ENCODE measurements at places on chromosomes 4 and X.

DNA sequence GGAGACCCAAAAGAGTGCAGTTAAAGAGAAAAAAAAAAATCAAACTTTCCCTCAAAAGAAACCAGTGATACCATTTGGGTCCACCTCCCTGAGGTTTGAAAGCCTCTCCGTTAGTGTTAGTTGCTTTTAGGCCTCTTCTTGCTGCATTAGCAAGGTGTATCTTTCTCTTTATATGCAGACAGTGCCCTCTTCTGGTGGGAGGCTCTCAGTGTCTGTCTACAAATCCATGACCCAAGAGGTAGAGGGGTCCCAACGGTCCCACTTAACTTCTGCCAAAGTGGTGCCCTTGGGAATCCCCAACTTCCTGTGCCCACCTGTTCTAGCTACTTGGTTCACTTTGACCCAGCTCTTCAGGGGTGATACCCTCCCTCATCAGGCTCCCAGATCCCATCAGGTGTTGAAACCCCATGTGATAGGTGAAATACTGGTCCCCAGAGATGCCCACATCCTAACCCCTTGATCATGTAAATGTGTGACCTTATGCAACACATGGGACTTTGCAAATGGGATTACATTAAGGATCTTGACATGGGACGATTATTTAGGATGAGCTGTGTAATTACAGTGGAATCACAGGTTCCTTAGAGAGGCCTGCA is 63.7 kb upstream of the CD99 start:
- DNase-seq = peak; percentile 65

GRCh38 chrX:104522386-104522785 is 43.6 kb upstream of the IL1RAPL2 start:
- DNase-seq = no peak

DNA sequence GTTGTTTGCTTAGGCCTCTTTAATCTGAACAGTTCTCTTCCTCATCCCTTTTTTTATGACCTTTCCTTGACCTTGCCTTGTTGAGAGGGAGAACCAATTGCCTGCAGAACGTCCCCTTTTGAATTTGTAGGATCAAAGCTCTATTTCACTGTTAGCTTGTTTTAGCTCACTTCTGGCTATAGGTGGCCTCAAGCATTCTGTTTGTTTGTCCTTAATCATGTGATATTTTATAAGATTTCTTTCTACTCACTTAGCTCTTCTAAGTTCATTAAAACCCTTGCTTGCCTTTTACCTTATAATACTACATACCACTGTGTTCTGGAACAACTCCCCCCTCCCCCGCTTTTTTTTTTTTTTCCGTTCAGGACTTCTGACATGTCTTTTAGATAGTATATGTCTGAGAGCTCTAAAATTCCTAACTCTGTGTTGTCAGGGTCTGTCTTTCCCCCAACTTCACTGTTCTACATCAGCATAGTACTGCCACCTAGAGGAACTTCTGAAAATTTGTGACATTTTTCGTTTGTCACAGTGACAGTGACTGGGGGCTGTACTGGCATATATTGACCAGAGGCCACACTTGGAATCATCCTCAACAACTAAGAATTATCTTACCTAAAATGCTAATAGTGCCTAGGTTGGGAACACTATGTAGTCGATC is 128.5 kb downstream of the LARP7 start:
- peak; percentile 11 for DNase-seq

DNA sequence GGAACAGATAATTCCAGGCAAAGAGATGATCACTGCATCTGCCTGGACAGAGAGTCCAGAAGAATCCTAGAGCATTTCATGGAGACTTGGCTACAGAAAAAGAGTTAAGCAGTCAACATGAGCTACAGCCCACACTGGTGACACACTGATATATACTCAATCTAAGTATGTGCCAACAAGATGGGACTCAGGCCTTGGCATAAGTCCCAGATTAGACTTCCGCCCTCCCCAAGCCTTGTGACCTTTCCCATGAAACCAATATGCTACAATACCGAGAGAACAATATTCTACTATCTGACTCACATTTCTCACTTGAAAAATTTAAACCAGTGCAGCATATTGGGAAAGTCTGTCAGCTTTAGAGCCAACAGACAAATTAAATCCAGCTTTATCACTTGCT is 65.7 kb upstream of the SLITRK2 start:
- DNase-seq = peak; percentile 81

DNA sequence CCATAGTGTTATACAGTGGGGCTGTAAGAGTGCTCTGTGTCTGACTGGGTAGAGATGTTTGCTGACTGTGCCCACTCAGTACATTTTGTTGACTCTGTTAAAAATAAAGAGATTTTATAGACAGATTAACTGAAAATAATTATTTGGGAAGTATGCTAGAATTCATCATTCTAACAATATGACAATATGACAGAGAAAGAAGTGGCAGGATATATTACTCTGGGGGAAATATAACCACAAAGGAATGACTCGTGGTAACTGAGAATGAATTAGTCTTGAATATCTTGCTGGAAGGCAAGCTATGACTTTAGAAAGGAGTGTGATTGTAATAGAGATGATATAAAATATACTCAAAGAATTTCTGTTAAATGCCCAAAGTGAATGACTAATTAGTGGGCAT is 46.8 kb downstream of the TMEM165 start:
- DNase-seq = no peak

DNA sequence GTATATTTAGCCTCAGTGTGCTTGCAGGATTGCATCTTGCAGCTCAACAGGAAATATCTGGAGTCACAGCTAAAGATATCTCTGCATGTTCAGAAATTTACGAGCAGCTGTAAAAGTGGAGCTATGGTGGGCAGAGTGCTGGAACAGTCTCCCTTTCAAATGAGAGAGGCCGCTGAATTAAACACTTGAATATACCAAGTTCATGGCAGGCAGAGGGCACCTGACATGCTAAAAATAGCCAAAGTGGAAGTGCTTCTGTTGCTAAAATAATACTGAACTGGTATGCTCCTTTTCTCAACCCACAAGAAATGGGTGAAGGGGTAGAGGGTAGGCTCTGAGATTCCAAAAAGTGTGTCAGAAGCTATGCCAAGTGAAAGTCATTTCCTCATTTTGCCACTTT is 98.1 kb downstream of the MGST2 start:
- DNase-seq = no peak

- no peak for DNase-seq
These were observed 226.1 kb downstream of the QDPR start for GRCh38 chr4:17285747-17286146.

DNA sequence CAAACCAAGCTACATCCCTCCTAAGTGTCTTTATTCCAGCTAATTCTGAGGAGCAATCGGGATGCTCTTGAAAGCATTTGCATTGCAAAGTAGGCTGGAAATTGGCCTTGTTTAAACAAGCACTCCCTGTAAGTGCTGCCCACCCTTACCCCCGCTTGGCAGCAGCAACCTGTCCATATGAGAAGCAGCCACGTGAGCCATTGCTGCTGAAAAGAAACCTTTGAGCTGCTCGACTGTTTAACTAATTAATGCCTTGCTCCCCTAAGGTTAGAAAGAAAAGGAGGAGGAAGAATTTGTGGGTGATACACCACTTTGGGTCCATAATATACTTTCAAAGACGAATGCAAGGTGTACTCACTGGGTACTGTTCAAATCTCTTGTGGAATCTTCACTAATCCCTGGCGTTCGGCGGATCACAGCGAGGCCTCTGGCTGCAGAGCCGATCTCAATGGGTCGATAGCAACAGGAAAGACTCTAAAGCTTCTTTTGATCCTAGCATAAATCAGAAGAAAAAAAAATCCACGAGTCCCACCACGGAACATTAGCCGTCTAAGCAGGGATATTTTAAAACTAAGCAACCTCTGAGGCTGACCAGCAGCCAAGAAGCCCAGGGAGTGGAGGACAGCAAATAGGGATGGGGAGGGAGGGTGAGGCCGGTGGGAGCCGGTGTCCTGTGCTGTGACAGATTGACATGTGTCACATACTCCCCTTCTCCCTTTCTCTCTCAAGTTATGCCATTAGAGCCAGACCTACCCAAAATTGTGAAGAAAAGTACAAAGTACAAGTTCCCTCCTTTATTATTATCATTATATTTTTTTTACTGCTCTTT is 37.2 kb upstream of the MGST2 start:
- no peak for DNase-seq

GRCh38 chr4:149896432-149896831 is 80.8 kb upstream of the IQCM start:
- peak; percentile 62 for DNase-seq

- DNase-seq = no peak
These were observed 1511.1 kb downstream of the TECRL start for GRCh38 chr4:62898115-62898514.

- no peak for DNase-seq
These were observed 124.8 kb downstream of the ANTXR2 start for GRCh38 chr4:79948261-79948660.

GRCh38 chrX:153971450-153972367 is at the start of gene HCFC1:
Gene HCFC1, minus strand, starts transcription at chrX:153971818. Its CDS starts 978 bp downstream, at chrX:153970840.
- DNase-seq = peak; percentile 92

DNA sequence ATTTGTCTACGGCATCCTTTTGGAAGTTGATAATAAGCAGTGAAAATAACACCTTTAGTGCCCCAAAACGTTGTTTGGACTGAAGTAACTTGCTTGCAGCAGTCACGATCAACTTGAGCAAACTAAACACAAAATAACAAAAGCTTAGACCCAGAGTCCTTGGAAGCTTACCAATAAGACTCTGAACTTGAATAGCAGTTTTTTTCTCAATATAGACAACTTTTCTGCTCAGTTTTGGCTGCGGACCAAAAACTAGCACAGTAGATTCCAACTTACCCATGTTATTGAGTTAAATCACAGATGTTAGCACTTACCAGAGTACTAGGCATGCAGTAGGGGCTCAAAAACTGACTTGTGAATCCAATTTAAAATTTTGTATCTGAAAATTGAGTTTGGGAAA is 746.9 kb downstream of the PCDH19 start:
- DNase-seq = no peak

DNA sequence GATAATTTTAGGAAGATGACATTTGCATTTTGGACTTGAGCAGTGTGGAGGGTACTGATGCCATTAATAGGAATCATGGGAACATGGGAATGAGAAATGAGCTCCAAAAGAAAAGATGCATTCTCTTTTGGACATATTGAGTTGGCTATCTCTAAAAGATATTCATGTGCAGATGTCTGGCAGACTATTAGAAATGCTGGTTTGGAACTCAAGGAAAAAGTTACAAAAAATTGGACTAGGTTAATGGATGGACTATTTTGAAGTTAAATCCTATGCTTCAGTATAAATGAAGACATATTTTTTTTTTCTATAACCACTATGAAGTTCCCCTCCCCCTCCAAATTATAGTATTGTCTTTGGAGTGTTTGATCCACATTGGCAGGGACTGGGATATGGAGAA is 3.6 kb upstream of the LIMCH1 start:
- no peak for DNase-seq

- peak; percentile 46 for DNase-seq
These were observed 54.2 kb downstream of the MND1 start for GRCh38 chr4:153398713-153399112.

DNA sequence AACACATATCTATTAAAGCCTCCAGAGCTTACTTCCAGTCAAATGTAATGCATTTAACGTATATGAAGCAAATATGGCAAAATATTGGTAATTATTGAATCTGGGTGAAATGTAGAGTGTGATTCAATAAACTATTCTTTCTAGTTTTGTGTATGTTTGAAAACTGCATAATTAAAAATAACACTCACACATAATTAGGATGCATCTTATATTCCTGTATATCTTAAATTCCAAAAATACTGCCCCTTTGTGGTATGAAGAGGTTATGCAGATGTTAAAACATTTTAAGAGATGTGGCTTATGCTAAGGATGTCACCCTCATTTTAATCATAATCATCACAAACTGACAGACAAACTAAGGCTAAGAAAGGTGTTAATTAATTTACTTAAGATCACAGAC is 182.9 kb downstream of the COX18 start:
- peak; percentile 32 for DNase-seq

- DNase-seq = no peak
These were observed 51.6 kb upstream of the STOX2 start for GRCh38 chr4:183853548-183853940.

DNA sequence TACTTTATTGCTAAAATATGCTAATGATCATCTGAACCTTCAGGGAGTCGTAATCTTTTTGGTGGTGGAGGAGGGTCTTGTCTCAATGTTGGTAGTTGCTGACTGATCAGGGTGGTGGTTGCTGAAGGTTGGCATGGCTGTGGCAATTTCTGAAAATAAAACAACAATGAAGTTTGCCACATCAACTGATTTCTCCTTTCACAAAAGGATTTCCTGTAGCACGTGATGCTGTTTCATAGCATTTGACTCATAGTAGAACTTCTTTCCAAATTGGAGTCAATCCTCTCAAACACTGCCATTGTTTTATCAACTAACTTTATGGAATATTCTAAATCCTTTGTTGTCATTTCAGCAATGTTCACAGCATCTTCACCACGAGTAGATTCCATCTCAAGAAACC is 19.3 kb downstream of the DDIT4L start:
- no peak for DNase-seq

DNA sequence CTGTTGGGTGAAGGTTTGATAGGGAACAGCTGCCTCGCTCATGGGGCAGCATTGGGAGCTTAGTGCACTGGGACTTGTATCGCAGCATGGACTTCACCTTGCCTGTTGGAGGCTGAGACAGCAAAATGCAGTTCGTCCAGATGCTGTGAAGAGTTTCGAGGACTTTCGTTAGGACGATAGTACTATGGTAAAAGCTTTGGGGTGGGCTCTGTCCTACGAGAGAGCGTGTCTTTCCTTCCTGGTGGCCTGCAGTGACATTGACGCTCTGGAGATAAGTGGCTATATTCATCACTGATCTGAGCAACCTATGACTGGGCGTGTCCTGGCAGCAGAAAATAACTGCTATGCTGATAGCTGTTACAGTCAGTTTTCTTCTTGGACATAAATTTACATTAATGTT is 44.8 kb downstream of the ARHGAP10 start:
- DNase-seq = no peak

DNA sequence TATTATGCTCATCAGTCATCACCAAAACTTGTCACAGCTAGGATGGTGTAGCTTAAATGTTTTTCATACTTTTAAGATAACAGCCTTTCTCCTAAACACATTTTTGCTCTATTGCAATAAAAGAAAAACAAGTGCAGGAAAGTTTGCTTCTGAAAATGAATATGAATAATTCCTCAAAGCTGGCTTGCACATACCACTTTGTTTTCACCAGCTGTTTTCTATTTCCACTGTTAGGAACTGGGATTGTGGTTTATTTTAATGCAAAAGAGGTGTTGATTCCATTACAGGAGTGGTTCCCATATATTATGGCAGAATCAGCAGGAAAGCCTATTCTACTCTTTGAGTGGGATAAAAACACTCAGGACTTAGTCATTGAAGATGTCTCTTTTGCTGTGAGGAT is 145.9 kb downstream of the PPA2 start:
- DNase-seq = no peak
